ENCODE measurements at places on chromosomes 4 and X.

GRCh38 chr4:82367438-82368097 lies 6.2 kb downstream of the HNRNPD start:
- no peak for DNase-seq

DNA sequence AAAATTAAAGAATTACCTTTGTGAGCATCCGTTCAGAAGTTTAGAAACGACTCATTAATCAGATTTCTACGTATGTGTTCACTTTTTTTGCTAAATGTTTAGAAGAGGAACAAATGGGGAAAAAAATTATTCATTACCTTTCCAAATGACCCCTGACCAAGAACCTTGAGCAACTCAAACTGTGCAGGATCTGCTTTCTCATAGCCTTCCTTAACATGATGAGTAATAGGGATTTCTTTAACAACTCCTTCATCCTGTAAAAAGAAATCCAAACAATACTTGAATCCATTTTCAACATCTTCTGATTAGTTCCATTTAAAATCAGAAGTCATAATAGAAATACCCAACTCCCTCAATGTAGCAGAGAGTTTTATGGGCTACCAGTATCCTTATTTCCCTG lies 32.1 kb downstream of the RPS6KA6 start:
- no peak for DNase-seq

GRCh38 chr4:181693517-181693916 lies 549.7 kb upstream of the TENM3 start:
- DNase-seq, result no peak

DNA sequence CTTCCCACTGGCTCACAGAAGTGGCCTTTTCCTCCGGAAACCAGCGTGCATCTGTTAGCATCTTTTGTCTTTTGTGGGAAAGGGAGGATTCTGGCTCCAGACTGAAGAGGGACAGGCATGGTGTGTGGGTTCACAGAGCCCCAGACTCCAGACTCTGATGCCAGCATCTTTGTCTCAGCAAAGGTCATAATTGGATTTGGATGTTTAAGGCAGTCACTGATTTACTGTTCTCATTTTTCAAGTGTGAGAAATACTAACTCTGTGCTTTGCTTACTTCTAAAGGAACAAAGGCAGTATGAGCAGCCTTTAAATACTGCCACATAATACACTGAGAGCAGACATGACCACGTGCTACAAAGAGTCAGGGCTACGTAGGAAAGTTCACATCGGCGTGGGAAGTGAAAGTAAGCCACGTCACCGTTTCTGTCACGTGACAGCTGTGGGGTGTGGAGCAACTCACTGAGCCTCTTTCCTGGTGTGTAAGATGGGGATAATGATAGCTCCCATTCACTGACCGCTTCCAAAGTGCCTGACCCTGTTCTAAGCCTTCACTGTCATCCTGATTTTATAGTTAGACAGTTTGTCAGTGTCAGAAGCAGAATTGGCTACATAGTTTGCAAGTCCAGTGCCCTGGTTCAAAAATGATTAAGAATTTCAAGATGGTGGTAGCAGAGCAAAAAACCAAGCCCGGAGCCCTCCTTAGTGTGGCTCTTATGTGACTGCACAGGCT lies 24.8 kb upstream of the TMSB4X start:
- DNase-seq, result peak; percentile 89

DNA sequence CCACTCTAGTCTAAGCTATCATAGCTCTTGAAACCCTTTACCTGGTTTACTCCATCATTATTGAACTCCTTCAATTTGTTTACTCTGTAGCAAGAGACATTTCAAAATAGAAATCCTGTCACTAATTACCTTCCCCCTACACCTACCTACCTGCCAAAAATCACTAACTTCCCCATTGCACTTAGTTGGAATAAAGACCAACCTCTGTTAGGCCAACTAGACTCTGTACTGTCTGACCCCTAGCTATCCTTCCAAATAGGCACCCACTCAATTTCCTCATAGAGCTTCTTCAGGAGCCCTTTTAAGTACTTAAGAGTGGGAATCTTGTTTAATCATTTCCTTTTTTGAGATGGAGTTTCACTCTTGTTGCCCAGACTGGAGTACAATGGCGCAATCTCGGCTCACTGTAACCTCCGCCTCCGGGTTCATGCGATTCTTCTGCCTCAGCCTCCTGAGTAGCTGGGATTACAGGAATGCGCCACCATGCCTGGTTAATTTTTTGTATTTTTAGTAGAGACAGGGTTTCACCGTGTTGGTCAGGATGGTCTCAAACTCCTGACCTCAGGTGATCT lies 8.9 kb upstream of the CDKL2 start:
- no peak for DNase-seq

DNA sequence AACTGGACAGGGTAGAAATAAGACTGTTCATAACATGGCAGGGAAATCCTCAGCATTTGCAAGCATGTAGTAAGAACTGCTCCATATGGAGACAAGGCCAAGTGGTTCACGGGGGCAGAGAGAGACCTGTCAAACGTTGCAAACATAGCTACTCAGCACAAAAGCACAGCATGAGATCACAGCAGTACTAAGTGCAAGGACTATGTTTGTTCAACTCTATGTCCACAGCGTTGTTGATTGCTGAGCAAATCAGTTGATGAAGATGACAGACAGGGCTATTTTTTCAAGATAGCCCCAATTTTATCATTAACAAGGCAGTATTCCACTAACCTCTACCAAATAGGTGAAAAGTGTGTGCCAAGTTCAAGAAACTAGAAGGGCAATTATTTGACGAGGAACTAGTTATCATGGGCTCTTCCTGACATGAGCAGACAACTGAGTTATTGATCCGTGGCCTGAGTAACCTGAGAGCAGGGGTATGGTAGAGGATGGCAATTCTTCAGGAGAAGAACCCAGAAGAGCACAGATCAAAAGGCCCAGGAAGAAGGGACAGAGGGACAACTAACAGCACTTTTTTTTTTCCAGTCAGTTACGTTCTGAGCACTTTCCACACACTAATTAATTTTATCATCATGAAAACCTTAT lies 57.4 kb downstream of the SPOCK3 start:
- no peak for DNase-seq

DNA sequence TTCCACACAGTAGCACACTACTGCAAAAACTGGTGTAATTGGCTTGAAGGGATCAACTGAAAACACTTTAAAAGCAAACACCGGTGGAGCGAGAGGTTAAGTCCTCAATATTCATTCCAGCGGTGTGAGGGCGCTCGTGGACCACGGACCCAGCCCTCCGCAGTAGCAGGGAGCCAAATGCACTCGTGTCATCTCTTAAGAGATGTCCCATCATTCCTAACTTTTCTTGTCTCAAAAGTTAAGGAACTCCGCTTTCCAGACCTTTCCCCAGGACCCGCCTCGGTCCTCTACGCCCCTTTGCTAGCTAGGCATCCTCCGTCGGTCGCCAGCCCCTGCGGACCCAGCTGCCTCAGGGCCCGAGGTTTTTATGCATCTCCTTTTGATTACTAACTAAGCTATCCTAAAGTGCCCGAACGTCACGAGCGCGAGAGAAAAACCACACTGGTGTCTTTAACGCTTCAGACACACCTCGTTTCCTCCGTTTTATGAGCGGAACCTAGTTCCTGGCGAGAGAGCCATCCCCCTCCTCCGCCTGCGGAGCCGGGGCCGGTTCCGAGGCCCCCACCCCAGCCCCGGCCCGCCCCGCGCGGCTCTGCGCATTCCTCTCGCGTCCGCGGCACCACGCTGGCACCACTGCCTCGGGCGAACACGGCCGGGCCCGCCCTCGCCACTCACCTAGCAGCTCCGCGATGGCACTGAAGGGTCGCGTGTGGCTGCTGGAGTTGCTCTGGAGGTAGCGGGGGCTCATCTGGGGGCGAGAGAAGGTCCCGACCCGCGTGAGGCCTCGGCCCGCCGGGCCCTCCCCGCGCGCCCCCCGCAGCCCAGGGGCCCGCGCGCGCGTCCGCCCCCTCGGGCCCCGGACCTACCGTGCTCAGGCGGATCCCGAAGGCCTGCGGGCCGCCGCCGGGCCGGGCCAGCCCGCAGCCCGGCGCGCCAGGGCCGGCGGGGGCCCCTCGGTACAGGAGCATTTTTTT lies 723 bp downstream of the MORC4 start:
- peak; percentile 50 for DNase-seq

GRCh38 chrX:72100824-72101351 lies 30.8 kb downstream of the RTL5 start:
- DNase-seq, result peak; percentile 63

DNA sequence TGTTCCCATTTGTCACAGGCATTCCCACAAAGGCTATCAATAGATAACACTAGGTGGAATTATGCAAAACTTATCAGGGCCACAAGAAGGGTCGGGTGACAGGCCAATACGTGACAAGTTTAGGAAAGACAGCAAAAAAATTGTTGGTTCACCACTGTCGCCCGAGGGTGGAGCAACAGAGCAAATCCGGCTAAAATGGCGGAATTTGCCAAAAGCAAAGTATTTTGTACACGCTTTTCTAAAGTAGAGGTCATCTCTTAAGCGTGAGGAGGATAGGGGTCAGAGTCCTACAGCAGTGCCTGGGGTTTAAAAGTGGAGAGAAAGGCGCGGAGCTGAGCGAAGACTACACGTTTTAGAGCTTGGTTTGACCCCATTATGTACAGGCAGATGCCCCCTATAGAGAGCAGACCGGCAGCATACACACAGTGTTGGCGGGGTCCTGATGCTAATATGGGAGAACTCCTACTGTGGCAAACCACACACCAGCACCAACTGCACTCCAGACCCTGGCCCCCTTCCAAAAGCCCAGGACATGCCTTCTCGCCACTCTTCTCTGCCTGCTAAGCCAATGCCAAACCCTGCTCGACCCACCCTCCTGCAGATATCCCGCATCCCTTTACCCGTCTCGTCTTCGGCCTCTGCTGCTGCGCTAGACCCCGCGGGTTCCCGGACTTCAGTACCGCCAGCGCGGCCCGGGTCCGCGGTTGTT lies 733 bp downstream of the CCNA2 start:
- peak; percentile 86 for DNase-seq

- DNase-seq, result no peak
These were observed 4.2 kb downstream of the PGM2 start for GRCh38 chr4:37830640-37831039.

- DNase-seq, result peak; percentile 2
These were observed 210.7 kb downstream of the PDGFRA start for GRCh38 chr4:54439831-54440243.

DNA sequence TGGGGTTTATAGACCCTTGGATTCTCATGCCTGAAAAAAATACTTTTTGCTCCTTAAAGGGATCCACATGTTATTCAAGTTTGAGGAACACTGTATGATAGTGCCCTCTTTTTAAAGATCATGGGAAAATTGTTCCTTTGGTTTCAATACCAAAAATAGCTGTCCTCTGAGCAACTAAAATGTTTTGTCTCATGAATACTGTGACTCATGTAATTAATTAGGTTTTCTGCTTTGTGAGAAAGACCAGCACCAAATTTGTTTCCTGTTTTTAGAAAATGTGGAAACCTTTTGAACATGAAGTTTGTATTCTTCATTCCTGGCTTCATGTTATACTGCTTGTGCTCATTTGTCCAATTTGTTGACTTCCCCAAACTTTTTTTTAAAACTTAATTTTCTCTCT lies 127.6 kb upstream of the SH3RF1 start:
- no peak for DNase-seq

GRCh38 chr4:142474398-142475087 lies 371.6 kb downstream of the INPP4B start:
- no peak for DNase-seq

DNA sequence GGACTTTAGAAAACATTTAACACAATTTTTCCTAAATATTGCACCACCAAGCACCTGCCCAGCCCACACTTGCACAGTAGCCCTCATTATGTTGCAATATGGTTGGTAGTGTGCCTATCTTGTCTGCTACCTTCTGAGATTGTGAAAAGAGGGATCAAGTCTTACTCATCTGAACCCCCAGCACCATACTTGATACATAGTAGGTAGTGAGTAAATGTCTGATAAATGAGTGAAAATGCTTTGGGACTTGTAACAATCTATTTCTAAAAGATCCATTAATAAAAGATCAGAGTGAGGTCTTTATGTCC lies 118.4 kb upstream of the MED14 start:
- no peak for DNase-seq

DNA sequence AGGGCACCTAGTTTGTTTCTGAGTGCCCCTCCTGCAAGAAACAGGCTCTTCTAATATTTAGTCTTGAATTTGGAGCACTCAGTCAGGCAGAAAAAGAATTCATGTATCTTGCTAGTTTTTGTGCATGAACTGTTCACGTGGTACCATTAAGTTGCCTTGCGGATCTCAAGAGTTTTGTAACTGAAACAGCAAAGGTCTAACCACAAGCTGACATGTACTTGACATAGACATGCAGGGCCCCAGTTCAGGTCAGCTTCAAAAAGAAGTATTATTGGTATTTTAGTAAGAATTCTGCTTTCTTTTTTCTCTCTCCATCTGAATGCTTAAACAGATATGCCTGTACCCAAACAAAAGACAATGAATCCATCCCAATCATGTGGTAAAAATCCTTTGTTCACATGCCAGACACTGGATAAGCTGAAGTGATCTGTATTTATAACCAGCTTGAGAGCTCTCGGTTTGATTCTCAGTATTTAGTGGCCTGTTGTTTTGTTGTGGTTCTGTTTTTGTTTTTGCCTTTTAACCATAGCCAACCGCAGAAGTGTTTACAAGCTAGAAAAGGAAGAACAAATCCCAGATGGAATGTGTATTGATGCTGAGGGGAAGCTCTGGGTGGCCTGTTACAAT lies 13.0 kb downstream of the RGN start:
- no peak for DNase-seq

GRCh38 chrX:139475432-139475831 lies 55.1 kb upstream of the F9 start:
- no peak for DNase-seq
